Activated gamma-delta T cell (primary cell): ENCODE measurements at places on chromosomes 2 and 18.

DNA sequence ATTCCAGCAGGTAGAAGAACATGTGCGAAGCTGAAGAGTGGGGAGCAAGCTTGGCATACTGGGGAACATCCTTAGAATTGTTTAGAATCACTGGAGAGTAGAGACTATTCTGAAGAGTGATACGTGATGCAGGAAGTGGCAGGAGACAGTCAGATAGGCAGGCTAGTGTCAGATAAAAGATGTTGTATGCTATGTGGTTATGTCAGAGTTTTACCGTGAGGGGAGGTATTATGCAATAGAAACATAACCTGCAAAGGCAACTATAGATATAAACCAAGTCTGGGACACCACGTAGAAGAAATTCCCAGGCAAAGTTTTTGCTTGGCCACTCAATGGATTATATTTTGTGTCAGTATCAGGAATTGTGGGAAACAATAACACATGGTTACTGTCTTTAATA lies 62.0 kb upstream of the ZSWIM2 start:
- no peak for DNase-seq

GRCh38 chr2:48886919-48887318 lies 131.4 kb upstream of the LHCGR start:
- no peak for DNase-seq

DNA sequence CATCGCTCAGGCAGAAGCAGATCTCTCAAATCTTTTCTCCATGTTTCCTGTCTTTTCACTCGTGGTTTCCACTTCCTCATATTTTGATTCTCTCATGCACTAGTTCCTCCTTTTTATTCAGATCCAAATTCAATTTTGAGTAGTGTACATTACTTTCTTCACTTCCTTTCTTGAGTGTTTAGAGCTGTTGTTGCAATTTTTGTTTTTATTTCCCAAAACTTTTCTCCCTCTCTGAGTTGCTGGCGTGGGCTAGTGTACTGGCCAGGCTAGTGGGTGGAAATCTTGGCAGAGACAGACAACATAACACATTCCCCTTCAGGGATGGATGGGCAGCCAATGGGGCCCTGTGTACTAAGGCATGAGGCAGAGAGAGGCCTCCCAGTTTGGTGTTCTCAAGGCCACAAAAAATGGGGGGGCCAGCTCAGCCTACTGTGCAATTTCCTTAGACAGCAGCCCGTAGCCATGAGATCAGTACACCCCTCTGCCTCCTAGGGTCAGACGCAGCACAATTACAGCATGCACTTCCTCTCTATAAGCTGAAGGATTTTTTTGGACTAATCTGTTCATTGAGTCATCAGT lies 145.1 kb upstream of the PID1 start:
- no peak for DNase-seq

GRCh38 chr2:236689981-236690380 lies 120.4 kb downstream of the ACKR3 start:
- no peak for DNase-seq

DNA sequence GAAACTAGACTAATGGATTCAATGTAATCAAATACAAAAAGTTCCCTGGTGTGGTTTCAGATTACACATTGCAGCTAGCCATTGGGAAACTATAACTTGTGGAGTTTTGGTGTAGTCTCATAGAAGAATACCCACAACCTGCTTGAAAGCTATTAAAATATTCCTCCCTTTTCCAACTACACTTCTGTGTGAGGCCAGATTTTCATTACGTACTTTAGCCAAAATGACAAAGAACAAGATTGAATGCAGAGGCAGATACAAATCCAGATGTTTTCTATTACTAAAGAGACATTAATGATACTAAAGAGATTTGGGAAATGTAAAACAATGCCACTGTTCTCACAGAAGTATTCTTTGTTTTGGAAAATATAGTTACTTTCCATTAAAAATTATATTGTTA lies 128.7 kb upstream of the SLC35G4 start:
- no peak for DNase-seq

- DNase-seq, result no peak
These were observed 11.3 kb downstream of the MAL start for GRCh38 chr2:95036596-95037383.

DNA sequence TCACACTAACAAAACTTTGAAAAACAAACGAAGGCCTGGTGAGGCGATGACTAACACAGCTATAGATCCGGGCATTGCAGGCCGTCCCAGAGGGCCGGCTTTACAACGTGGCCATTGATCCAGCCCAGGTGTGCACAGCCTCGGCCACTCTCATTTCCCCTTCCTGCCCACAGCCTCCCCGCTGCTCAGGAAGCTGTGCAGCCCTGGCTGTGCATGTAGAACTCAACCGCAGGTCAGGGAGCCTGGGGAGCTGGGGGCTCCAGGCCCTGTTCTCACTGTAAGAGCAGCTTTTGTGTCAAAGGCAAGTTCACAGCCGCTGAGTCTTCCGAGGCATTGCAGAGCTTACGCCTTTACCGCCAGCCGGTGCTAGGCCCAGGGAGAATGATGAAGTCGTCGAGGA lies 87.2 kb downstream of the LONRF2 start:
- DNase-seq, result no peak

DNA sequence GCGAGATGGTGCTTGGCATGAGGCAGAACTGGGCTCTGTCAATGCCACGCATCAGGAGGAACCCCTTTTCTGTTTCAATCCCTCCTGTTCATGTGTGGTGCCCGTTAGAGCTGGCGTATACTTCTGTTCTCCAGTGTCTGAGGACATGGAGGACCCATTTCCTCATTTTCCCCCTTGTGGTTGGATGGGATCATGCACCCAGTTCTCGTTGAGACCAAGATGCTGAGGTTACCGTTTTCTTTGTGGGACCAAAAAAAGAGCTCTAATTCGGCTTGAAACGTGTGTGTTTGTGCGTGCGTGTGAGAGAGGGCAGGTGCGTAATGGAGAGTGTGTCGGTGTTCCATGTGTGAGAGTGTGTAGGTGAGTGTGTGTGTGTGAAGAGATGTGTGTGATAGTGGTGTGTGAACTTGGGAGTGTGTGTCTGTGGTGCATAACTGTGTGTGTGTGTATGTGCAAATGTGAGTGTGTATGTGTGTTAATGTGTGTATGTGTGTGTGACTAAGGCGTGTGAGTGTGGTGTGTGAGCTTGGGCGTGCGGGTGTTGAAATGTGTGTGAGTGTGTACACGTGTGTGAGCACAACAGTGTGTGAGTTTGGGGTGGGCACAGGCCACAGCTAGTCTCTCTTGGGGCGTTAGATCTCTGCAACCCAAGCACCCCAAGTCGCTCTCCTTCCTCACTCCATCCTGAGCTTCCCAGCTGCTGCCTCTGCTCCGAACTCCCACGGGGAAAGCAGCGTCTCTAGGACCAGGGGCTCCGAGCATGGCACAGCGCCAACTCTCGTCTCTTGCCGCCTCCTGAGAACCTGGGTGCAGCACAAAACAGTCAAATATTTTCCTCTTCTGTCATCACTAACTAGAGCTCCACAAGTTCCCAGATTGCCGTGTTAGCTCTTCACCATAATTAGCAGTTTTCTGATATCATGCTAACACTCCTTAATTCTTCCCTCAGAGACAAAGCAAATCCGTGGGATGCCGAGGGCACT lies 75.8 kb downstream of the LONRF2 start:
- DNase-seq, result no peak

GRCh38 chr2:176727696-176728095 lies 458.5 kb downstream of the MTX2 start:
- no peak for DNase-seq
